GM12865 (cell line): ENCODE measurements at places on chromosomes 7 and 10.

GRCh38 chr7:92412745-92413144, 34.5 kb upstream of the GATAD1 start:
- DNase-seq, result no peak

GRCh38 chr7:122694697-122695096, 4.2 kb downstream of the RNF133 start:
- DNase-seq, result no peak

GRCh38 chr10:16943295-16944285, 126.4 kb upstream of the RSU1 start:
- DNase-seq, result no peak

- no peak for DNase-seq
These were observed 181.2 kb upstream of the ANK3 start for GRCh38 chr10:60570896-60571295.

- DNase-seq, result no peak
These were observed 12.2 kb downstream of the CPA2 start for GRCh38 chr7:130278860-130279259.

- no peak for DNase-seq
These were observed 63.7 kb upstream of the OPALIN start for GRCh38 chr10:96422525-96422924.

DNA sequence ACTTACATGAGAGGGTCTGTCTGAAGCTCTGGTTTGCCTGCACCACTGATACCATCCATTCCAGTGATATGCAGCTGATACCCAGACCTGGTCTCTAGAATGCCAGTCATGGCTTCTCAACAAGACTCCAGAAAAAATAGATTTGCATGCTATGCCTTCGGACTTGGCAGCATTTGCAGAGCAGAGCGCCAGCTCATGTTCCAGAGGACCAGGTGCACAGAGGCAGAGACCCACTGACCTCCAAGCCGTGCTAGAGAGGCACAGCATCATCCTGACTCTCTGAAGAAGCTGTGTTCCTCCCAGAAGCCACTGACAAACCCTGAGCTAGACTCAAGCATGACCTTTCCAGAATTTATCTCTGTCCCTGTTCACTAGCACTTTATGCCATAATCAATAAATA, 6.9 kb upstream of the PRKAG2 start:
- no peak for DNase-seq

- DNase-seq, result no peak
These were observed 16.1 kb upstream of the PRXL2A start for GRCh38 chr10:80392250-80392649.

- no peak for DNase-seq
These were observed 98.6 kb upstream of the PHF14 start for GRCh38 chr7:10875080-10875479.
